GOT3 (cell line): ENCODE measurements at places on chromosomes 2 and 18.

GRCh38 chr2:120957905-120958304 lies 222.2 kb downstream of the GLI2 start:
- no peak for DNase-seq

GRCh38 chr2:127422559-127423477 lies 4.6 kb downstream of the PROC start:
- no peak for DNase-seq

GRCh38 chr2:241547781-241548450 lies 10.6 kb upstream of the BOK start:
- DNase-seq, result no peak

DNA sequence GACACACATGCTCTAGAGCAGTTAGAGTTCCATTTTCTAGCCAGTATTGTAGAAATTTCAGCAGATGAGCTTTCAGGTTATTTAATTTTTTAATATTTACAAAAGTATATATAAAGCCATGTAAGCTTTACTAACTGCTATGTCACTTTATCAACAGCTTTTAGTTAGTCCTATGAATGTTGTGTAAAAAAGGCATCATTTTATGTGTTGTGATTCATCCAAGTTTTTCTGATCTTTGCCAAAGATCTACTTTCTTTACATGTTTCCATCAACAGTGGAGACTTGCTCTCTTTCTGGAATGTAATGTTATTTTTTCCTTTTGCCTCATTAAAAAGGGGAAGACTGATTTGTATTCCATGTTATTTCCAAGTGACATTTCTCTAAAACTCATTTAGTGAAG lies 125.2 kb upstream of the TFPI start:
- no peak for DNase-seq

DNA sequence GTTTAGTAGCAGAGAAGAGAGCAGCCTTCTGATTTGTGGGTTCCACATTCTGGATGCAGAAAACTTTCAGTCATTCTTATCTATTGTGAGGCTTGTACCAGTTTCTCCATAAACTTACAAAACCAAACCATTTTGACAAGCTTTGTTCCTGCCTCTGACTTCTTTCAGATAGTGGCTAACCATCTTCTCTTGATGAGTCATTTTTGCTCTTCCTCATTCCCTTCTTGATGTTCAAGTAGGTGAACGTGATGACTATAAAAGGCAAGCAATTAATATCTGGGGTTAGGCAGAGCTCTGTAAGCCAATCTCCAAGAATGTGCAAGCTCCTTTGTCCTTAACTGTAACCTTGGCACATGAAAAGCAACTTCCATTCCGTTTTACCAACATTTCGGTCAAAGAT lies 2083.1 kb upstream of the PIK3C3 start:
- DNase-seq, result no peak

- no peak for DNase-seq
These were observed 96.6 kb downstream of the PIEZO2 start for GRCh38 chr18:11052800-11053199.

GRCh38 chr2:240790370-240791220 lies 29.4 kb downstream of the KIF1A start:
- no peak for DNase-seq

GRCh38 chr18:62988471-62988870 lies 273.1 kb downstream of the PHLPP1 start:
- no peak for DNase-seq

GRCh38 chr2:47629501-47630460 lies 153.2 kb upstream of the MSH6 start:
- DNase-seq, result no peak

DNA sequence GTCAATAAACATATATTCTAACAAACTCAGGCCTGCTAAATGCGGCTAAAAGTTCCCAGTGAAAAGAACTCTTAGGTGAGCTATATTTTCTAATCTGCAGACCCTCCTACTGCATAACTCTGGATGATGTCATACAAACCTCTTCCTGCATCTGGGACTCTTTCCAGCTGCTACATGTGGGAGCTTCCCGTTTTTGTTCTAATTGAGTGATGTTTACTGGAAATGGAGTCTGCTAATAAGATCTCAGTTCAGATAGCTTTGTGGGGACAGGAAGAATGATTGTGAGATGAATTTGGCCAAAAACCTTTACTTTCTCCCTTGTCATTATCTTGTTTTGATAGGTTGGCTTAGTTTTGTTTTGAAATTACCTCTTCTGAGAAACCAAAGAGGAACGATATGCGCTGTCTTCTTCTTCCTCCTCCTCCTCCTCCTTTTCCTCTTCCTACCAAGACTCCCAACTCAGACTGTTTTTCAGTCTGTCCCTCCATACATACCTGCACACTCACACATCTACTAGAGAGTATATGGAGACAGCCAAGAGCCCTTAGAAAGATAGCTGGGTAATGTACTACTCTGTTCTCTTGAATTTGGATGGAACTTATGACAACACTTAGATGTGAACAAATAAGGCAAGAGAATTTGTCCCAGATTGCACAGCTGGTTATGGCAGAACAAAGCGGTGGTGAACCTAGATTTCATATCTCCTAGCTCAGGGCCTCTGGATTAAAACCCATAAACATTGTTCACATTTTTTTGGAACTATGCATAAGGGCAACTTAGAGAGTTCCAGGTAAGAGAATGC lies 39.8 kb upstream of the AAK1 start:
- no peak for DNase-seq

DNA sequence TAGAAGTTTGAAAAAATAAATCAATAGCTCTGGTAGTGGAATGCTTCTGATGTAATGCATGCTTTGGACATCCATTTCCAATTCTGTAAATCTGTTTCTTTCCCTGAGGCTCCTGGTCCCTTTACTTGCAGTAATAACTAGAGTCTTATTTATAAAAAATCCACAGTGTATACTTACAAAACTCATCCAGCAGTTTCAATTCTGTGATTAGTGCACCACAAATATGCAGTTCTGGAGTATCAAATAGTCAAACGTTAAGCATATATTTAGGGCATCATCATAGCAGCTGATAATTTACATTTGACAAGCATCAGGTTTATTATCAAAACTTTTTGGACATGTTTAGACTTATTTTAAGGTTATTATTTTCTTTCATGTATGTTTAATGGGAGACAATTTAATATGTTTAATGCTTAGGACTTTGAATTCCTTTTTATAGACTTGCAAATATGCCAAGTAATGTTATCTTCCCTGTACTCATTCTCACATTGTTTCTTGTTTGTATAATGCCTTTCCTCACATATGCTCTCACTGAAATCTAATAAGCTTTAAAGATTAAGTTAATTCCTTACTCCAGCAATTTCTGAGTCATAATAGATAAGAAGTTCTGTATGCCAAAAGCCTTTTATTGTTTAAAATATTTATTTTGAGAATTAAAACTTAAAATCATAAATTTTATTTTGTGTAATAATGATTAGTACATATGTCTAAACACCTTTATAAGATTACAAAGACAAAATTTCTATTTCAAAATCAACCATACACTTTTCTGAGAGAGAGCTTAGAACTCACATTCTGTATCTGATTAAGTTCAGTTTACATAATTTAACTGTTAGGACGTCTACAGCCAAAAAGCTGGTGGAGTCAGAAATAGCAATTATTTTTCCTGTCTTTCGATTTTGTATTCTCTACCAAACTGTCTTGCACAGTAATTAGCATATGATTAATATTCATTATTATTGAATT lies 341.5 kb upstream of the TMEFF2 start:
- no peak for DNase-seq

DNA sequence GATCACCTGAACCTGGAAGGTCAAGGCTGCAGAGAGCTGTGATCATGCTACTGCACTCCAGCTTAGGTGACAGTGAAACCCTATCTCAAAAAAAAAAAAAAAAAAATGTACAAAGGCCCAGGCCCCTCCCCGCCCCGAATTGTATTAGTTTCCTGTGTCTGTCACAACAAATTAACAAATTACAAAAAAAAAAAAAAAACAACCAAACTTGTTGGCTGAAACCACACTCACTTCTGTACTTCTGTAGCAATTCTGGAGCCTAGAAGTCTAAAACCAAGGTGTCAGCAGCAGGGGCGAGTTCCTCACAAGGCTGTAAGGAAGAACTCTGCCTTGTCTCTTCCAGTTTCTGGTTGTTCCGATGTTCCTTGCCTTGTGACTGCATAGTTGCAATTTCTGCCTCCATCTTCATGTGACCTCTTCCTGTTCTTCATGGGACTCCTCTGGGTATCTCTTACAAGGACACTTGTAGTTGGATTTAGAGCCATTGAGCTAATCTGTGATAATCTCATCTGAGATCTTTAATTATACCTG lies 100.8 kb upstream of the ZSWIM2 start:
- no peak for DNase-seq

GRCh38 chr2:42298132-42298531 lies 62.9 kb downstream of the COX7A2L start:
- DNase-seq, result no peak

DNA sequence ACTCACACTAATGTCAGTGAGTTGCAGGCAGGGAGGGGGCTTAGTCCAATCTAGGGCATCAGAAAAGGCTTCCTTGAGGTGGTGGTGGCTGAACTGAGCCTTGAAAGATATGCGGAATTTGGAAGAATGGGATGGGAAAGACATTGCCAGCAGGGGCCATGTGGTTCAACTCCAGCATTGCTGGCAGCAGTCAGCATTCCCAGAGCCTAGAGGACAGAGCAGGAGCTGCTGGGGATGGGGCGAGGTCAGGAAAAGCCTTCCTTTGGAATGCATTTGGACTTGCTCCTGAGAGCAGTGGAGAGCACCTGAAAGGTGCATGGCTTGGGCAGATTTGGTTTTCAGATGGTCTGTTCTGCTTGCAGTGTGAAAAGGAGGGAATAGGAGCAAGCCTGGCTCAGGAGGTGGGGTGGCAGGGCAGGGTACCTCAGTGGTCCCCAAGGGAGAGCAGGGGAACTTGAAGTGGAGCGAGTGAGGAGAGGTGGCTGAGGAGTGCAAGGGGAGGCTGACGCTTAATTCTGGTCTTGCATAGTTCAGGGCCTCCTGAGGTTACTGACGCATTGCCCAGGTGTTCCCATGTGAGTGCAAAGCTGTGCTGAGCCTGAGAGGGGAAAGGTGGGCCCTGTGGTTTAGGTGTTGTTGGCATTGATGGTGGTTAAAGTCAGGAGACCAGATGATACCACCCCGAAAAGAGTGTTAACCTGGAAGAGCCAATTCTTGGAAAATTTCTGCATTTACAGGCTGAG lies 112.1 kb upstream of the MGAT5 start:
- DNase-seq, result no peak

GRCh38 chr2:66030553-66030952 lies 404.4 kb upstream of the MEIS1 start:
- no peak for DNase-seq

- no peak for DNase-seq
These were observed 43.7 kb downstream of the IKZF2 start for GRCh38 chr2:213107728-213108127.

GRCh38 chr18:9435041-9435440 lies 40.3 kb upstream of the RALBP1 start:
- DNase-seq, result no peak

- no peak for DNase-seq
These were observed 202.3 kb downstream of the KCNH7 start for GRCh38 chr2:162636206-162636728.

DNA sequence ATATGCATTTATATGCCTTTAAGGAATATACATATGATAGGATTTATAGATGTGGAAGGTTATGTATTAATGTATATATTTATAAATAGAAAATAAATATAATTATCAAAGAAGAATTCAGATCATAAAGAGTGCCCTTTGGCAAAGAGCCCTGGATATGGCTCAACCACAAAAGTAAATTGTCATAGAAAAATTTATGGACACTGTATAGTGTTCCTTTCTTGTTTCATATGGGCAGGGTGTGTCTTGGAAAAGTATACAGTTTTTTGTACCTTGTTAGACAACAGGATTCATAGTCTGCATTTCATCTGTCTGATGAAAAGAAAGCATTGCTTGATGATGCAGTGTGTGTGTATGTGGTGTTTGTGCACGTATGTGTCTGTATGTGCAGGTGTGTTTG lies 2.9 kb downstream of the UGT1A7 start:
- DNase-seq, result no peak

DNA sequence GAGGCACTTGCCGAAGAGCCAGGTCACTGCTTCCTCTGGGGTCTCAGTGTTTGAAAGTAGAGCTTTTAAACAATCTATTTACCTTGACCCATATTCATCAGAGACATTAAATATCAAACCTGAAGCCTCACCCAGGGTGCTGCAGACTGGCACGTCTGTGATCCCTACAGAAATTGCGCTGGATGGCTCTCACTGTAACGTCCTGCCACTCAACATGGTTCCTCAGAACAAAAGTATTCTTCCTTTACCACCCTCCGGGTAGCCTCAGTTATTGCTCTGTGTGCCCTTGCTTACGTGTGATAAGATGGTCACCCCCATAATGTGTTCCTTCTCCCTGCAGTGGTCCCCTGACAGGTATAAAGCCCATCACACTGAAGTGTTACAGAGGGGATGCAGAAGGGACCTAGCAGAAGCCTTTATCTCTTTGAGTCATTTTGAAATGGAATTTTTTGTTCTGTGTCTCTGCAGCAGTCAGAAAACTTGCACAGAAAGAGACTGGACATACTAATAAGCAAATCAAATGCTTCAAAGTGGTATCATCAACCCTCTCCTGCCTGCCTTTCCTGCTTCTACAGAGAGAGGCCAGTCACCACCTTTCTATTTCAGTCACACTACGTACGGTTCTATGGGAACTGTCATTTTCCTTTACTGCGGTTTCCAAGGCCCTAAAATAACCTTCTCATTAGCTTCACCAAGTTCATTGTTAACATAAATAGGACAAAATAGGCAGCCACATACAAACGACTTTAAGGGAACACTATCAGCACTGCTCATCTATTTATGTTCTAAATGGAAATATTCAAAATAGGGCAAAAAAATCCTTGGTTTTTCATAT lies 86.8 kb downstream of the METTL8 start:
- no peak for DNase-seq

- DNase-seq, result no peak
These were observed 107.9 kb upstream of the LMAN1 start for GRCh38 chr18:59466980-59467379.

- no peak for DNase-seq
These were observed 29.8 kb downstream of the BABAM2 start for GRCh38 chr2:27920148-27920885.

- DNase-seq, result no peak
These were observed 189.5 kb upstream of the UBE2E3 start for GRCh38 chr2:180790891-180791290.
